Endothelial cell of umbilical vein (primary cell): ENCODE measurements at places on chromosomes 3 and 15.

- no peak for DNase-seq
These were observed 61.3 kb downstream of the LMLN start for GRCh38 chr3:198021320-198021719.

GRCh38 chr3:161339517-161340500, 31.5 kb downstream of the SPTSSB start:
- no peak for DNase-seq

DNA sequence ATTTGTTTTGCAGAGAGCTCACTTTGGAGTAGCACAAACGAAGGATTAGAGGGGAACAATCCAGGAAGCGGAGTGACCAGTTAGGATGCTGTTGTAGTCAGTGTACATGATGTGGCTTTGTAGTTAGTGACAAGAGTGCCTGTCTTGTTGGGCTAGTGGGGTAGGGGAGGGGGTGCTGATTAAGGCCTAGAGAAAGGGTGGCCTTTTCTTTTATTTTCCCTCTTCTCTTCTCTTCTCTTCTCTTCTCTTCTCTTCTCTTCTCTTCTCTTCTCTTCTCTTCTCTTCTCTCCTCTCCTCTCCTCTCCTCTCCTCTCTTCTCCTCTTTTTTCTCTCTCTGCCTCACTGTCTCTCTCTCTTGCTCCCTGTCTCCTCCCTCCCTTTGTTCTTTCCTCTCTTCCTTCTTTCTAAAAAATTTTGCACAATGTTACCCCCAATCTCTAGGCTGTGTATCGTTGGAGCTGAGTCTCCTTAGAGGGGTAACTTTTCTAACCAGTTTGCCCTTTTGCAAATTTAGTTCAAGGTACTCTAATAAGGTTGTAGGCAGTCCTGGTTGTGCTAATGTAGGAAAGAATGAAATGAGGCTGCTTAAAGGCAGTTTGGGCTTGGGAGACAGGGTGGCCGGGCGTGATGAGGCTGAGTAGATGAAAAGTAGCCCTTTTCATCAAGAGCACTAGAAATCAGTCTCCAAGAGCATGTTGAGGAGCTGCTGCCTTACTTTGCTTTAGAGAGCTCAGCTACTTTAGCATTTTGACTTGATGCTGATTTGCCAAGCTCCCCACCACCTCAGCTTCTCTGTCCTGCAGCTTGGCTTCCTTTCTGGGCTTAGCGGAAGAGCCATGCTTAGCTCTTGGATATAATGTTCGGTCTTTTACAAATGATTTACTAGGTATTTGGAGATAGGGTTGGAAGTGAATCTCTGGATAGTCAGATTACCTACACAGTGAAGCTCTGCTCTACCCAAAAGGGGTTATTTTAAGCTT, 58.6 kb downstream of the SV2B start:
- no peak for DNase-seq

- DNase-seq, result no peak
These were observed 199.8 kb downstream of the TBC1D5 start for GRCh38 chr3:17542591-17542990.

DNA sequence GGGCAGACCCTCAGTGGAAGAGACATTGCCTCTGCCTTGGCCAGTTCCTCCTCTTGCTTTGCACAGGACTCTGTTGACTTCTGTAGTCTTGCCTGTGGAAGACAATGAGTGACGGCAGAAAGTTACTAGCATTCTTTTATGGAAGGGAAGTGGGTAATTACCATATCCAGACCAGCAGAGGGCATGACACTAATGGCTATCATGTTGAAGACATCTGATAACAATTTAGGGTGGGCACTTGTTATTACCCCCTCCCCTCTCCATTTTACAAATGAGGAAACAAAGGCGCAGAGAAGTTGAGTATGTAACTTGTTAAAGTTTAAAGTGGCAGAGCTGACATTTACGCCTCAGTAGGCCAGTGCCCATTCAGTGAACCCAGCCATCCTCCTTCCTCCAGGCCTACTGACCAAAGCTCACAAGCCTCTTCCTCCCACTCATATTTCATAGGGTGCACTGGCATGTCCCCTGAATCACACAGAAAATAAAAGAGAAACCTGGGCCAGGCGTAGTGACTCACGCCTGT, 48.2 kb upstream of the FMN1 start:
- peak; percentile 14 for DNase-seq

GRCh38 chr3:48960841-48961413, 29.1 kb upstream of the P4HTM start:
- no peak for DNase-seq

- no peak for DNase-seq
These were observed 20.7 kb downstream of the RASA2 start for GRCh38 chr3:141507392-141508066.

DNA sequence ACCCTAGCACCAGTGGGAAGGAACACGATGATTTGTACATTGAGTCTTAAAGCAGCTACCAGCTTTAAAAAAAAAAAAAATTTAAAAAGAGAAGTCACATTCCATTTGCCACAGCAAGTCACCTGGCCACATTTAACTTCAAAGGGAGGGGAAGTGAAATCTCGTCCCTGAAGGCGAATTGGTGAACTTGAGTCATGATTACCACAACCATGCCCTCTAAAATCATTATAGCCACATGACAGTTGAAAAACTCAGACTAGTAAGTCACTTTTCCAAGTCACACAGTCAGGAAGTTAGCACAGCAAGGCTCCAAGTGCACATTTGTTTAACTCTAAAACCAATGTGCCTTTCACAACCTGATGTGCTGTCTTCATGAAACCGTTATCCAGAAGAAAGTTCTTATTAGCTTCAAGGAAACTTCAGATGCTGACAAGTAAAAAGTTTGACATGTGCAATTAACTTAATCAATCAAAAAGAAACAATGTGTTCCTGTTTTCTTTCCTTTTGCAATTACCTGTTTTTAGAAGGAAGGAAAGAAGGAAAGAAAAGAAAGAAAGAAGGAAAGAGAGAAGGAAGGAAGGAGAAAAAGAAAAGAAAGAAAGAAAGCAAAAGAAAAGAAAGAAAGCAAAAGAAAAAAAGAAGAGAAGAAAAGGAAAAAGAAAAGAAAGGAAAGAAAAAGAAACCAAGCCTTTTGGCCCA, 8.3 kb upstream of the THSD4 start:
- no peak for DNase-seq

- DNase-seq, result peak; percentile 25
These were observed 108.6 kb upstream of the LRRFIP2 start for GRCh38 chr3:37283011-37283410.

DNA sequence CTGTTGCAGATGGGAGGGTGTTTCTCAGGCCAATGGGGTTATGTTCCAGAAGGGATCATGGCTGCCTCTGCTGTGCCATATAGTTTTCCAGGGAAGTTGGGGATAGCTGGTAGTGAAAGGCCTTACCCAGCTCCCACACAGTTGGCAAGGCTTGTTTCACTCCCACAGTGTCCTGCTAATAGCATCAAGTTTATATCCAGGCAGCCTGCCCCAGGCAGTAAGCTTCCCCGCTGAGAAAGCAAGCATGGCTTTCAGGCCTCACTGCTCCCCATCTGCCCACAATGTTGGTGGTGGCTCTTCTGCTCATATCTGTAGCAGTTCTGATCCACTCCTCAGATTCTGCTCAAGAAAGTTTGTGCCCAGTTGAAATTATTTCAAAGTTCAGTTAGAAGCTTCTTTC, 50.9 kb upstream of the DCBLD2 start:
- no peak for DNase-seq

DNA sequence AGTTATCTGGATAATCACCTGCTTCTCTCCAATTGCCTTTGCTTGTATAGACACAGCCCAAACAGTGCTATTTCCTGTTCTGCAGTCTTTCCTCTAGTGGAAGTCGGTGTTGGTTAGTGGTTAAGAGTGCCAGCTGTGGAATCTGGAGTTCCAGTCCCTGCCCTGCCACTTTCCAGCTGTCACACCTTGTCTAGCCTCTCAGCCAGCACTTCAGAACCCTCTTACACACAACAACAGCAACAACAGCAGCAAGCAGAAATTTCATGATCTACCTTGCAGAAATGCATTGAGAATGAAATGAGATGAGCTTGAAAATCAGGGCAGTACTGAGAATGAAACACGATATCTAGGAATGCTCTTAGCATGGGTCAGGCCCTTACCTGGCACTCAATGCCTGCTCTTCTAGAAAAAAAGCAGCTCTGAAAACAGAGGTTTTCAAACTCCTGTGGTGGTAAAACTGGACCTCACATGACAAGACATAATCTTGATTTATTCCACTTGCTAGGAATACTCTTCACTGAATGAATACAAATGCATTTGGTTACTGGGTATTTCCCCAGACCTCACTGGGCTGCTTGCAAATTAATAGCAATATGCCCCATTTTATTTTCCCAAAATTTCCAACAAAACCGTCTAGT, 3.3 kb upstream of the WNT5A start:
- no peak for DNase-seq

DNA sequence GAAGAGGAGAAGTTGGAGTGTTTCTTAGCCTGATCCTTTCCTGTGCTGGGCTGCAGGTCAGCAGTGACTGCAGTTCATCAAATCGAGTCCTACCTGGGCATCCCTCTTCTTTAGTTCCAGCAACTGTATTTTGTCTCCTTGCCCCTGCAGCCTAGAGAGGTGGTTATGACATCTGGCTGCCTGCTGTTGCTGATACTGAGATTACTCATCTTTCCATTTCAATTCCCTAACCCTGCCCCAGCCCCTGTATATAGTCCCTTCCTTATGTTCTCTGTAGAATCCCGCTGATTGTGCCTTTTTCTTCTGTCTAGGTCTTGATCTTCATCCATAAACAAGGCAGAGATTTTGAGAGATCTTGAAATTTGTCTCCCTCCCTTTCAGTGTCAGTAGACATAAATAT, 393.3 kb downstream of the EDEM1 start:
- DNase-seq, result no peak

DNA sequence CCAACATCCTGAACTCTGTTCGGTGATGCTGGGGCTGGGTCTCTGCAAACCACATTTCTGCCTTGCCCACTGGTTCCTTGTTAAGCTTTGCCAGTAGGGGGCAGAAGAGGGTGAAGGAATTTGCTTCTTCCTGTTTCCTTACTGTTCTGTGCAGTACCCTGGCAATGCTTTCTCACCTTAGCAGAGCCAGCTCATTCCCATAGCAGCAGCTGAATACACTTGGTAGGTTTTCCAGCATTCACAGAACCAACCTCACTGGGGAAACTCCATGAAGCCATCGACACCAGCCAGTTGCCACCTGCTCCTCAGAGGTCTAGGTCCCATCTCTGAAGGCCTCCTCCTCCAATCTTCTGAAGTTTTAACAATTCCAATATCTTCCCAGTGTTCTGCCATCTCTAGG, 308.4 kb downstream of the PDCD6IP start:
- DNase-seq, result peak; percentile 79
